ENCODE measurements at places on chromosomes 2 and 18.

- DNase-seq = no peak
Measured at GRCh38 chr2:147348931-147349555, 495.8 kb upstream of the ACVR2A start.

- DNase-seq = no peak
Measured at GRCh38 chr2:102005449-102005848, 13.7 kb downstream of the IL1R2 start.

DNA sequence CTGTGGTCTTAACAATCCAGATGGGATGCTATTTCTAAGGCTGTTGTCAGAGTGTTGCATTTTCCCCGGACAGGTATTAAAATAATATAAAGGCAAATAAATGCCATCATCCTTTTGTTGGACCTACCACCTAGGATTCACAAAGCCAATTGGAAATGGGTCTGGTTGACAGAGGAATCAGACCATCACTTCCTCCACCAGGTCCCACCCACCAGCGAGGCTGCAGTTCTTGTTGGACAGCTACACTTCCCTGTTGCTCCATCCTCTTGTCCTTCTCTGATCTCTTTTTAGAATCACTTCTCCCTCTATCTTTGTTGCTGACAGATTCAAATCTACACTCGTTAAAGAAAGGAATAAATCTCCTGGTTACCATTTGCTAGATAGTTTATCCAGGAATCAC, 1.1 kb downstream of the TMEM169 start:
- peak; percentile 28 for DNase-seq

DNA sequence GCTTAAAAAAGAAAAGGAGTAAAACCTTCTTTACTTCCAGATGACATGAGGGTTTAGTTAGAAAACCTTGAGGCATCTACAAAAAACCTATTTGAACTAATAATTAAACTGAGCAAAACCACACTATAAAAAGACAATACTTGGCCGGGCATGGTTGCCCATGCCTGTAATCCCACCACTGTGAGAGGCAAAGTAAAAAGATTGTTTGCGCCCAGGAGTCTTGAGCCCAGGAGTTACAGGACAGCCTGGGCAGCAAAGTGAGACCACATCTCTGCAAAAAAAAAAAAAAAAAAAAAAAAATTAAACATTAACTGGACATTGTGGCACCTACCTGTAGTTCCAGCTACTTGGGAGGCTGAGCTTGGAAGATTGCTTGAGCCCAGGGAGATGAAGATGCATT, 502.8 kb upstream of the LRRTM4 start:
- no peak for DNase-seq

DNA sequence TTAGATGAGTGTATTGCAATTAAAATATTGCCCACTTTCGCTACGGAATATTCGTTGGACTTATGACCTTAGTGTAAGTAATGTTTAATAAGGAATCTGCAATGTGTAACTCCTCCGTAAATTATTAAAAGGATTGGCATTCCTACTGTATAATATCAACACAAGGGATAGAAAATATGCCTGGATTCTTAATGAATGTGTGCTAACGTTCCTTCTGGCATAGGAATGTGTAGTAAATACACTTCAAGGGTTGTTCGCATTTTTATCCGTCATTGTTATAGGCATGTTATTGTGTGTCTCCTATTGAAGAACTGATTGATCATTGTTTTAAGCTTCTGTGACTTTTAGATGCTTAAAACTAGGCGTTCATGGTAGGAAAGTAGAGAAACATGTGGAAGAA, 134.5 kb downstream of the NEDD4L start:
- DNase-seq = no peak

DNA sequence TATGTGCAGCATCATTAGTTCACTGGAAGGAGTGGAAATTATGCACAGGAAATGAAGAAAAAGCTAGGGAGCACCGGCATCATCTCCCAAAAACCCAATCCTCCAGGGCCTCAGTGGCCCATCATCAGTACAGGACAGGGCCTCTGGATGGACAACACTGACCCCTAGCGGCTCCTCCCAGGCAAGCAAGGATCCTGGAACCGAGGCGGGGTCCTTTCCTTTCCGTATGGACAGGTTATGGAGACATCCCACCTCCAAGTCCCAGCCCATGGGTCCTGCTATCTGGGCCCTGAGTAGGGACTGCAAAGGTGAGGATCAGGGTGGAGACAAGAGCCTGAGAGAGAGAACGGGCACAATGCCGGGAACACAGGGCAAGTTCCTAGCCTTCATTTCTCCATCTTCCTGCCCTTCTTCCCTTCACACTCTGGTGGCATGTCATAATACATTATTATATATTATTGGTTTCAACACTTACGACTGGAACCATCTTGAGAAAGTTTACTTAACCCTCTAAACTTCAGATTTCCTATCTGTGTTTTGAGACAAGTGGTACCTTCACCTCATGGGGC, 68.2 kb downstream of the ZNF516 start:
- DNase-seq = peak; percentile 83

- DNase-seq = no peak
Measured at GRCh38 chr2:49935449-49935848, 781.1 kb upstream of the FSHR start.

GRCh38 chr2:181575024-181575649, 81.8 kb downstream of the CERKL start:
- no peak for DNase-seq

Data from ELF-1 (cell line).